Stimulated activated CD8-positive, alpha-beta memory T cell treated with anti-CD3 and anti-CD28 coated beads, Interleukin-15, amount 100 ng/mL, for 24 hours (primary cell): ENCODE measurements at places on chromosomes 4 and X.

- DNase-seq: no peak
These were observed 118.1 kb downstream of the SMIM20 start for GRCh38 chr4:26032142-26032541.

DNA sequence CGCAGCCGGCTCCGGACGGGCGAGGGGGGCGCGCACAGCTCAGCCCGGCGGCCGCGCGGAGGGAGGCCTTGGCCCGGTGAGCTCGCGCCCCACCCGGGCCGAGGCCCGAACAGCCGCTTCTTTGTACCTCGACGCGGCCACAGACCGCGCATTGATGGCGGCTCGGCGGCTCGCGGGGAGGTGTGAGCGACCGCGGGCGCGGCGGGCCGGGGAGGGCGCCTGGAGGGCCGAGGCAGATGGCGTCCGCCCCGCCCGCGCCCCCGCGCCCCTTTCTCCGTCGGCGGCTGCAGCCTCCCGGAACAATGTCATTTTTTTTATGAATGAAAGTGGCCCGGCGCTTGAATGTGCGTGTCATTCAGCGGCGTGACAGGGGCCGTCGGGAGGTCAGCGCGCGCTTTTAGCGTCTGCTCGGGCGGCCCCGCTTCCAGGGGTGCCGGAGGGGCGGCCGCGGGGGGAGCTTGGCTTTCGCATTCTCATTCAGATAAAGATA, 1.8 kb downstream of the FGFR3 start:
- DNase-seq: no peak

DNA sequence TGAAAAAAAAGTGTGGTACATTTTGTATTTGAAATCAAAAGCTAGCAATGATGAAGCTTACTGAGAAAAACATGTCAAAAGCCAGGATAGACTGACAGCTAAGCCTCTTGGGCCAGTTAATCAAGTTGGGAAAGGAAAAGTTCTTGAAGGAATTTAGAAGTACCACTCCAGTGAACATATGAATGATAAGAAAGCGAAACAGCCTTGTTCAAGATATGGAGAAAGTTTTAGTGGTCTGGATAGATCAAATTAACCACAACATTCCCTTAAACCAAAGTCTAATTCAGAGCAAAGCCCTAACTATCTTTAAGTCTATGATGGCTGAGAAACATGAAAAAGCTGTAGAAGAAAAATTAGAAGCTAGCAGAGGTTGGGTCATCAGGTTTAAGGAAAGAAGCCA, 268.3 kb downstream of the PDHA2 start:
- no peak for DNase-seq

DNA sequence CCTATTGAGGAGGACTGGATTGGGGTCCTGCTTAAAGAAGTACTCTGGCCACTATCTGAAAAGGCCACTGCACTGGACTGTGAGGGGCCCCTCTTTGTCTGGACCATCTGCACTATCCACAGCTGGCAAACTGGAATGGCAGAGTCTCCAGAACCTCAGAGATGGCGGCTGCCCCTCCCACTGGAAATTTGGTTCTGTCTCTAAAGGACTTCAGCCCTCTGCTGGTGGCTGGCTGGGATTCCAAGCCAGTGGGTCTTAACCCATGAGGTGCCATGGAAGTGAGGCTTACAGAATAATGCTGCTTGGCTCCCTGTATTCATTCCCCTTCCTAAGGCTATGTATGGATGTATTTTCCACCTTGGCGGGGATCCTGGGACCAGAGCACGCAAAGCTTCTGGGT, 41.6 kb upstream of the CYLC1 start:
- no peak for DNase-seq

DNA sequence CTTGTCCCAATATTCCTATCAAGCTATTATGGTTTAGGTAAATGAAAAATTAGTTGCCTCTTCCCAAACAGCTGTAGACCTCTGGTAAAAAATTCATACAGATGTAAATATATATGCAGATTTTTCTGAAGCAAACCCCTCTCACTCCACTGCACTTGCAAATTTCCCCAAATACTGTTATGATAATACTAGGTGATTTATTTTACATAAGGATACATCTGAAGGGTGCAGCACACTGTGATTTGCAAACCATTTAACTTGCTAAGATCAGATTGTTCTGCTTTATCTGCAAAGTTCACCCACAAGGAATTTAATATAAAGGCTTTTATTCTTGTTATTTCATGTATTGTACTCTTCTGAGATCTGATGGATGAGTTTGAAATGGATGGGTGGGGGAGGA, 177.0 kb downstream of the GPAT3 start:
- no peak for DNase-seq

DNA sequence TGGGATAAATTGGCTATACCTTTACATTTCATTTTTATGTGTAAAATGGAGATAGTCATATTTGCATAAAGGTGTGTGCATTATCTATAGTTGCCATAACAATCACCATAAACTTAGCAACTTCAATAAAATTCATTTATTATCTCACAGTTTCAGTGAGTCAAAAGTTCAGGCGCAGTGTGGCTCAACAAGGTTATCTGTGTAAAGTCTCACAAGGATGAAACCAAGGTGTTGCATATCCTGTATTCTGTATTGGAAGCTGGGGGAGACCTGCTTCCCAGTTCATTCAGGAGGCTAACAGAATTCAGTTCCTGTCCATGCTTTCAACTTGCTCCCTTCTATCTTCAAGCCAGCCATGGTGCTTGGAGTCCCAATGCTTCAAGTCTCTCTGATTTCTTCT, 169.5 kb downstream of the KCTD8 start:
- DNase-seq: no peak

GRCh38 chrX:8033175-8033574, 106.0 kb upstream of the PNPLA4 start:
- DNase-seq: no peak

GRCh38 chr4:96073461-96073860, 233.6 kb downstream of the PDHA2 start:
- no peak for DNase-seq

DNA sequence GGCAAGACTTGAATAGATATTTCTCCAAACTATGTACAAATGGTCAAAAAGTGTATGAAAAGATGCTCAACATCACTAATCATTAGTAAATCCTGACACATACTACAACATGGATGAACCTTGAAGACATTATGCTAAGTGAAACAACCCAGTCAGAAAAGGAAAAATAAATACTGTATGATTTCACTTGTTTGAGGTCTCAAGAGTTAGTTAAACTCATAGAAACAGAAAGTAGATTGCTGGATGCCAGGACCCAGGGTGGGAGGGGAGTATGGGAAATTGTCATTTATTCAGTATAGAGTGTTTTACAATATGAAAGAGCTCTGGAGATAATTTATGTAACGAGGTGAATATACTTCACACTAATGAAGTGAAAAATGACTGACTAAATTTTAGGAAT, 32.4 kb downstream of the PRMT9 start:
- no peak for DNase-seq

DNA sequence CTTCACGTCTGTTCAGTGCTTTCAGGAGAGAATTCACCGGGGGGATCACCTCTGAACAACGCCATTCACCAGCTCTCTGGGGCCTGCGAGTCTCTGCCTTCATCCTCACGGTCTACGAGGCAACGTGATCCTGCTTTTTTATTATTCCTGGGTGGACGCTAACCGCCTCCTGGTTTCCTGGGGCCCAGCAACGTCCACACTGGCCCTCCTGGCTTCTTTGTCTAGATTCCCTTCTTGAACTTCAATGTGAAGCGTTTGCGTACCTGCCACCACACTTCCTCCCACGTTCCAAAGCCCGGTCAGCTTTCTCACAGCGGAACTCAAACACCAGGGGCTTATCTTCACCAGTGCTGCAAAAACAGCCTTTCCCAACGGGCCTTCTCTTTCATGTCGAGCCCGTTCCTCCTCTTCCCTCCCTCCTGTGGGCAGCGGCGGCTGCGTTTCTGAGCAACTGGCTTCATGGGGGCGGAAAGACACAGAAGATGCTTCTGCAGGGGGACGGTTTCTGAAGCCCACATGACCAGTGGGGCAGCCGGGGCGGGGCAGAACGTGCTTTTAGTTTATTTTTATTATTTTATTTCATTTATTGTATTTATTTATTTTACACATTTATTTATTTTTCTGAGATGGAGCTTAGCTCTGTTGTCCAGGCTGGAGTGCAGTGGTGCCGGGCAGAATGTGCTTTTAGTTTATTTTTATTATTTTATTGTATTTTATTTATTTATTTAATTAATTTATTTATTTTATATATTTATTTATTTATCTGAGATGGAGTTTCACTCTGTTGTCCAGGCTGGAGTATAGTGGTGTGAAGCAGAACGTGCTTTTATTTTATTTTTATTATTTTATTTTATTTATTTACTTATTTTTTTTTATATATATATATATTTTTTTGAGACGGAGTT, 64.6 kb downstream of the CRLF2 start:
- DNase-seq: no peak

GRCh38 chrX:23304881-23305280, 29.8 kb upstream of the PTCHD1 start:
- DNase-seq: no peak

GRCh38 chr4:128287141-128287870, at the start of gene PGRMC2:
Gene PGRMC2, minus strand, starts transcription at chr4:128287813. Its CDS starts 23 bp downstream, at chr4:128287790.
- DNase-seq: peak; percentile 9

GRCh38 chr4:82213485-82214417, 160.0 kb downstream of the HNRNPD start:
- DNase-seq: no peak

DNA sequence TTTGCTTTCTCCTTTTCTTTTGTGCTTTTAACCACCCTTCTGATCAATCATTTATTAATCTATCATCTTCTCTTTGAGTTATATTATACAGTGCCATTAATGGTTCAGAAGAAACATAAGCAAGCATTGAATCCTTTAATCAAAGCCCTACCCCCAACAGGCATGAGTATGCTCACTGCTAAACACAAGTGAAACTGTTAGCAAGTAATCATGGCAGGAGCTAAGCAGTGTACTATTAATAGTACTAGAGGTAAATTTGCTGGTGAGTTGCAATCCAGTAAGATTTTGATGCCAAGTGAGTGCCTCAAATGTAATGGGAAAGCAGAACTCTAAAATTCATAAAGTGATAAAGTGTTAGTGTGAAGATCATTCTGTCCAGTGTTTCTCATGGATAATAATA, 57.2 kb downstream of the FNIP2 start:
- DNase-seq: no peak

- no peak for DNase-seq
These were observed 27.9 kb upstream of the KIAA1210 start for GRCh38 chrX:119155416-119156035.

DNA sequence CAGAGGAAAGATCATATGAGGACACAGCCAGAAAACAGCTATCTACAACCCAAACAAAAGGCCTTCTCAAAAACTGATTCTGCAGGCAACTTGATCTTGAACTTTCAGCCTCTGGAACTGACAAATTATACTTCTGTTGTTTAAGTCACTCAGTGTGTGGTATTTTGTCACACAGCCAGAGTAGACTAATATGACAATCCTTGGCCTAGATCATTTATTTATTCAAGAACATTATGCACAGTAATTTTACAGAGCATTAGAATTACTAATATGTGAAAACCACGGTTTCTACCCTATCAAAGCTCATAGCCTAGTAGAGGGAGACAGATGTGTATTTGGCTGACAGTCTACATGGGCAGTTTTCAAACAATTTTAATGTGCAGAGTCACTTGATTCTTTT, 167.8 kb upstream of the PCDH18 start:
- DNase-seq: no peak

DNA sequence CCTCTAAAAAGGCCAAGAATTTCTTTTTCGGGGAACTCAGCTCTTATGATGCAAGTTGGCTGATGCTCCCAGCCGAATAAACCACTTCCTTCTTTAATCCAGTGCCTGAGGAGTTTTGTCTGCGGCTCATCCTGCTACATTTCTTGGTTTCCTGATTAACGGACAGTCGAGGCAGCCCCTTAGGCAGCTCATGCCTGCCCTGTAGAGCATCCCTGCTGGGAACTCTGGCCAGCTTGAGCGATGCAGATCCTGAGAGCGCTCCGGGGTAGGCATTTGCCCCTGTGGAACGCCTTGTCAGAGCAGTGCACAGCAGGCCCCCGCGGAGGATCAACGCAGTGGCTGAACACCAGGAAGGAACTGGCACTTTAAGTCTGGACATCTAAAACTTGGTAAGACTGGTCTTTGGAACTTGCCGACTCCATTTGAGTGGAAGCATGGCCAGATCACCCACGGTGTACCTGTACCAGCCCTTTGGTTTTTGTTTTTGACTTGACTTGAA, 3.1 kb downstream of the CT45A10 start:
- no peak for DNase-seq

DNA sequence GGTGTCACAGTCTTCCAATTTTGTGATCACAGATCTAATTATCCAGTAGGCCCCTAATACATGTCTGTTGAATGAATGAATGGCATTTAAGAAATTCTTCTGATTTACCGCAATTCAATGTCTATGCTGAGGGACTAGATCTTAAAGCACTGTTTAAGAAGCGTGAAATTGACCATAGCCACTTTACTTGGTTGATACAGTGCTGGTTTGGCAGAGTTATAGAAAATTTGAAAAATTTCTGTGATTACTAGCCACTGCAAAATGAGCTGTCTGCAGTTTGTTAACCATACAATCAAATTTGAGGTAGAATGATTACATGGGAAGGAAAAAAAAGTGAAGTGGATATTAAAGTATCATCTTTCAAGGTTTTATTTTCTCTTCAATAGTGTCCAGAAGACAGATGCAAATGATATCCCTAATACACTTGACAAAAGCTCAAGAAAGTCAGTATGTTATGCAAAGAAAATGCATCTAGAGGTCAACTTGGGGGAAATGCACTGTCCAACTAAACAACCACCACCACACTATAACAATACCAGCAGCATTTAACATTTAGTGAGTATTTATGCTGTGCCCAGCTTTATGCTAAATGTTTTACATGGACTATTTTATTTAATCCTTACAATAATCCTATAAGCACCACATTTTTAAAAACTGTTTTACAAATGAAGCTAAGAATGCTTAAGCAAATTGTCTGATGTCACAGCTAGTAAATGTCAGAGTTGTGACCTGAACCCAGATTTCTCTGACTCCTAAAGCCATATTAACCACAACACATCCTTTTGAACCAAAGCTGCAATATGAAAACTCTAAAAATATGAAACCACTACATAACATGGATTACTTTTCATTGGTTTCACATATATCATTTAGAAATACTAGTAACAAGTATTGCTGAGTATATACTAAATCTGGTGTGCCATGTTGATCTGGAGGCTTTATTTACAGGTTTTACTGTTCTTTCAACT, 217.9 kb upstream of the MAB21L2 start:
- no peak for DNase-seq

GRCh38 chr4:6963139-6963611, 53.5 kb downstream of the TBC1D14 start:
- no peak for DNase-seq
